Activated gamma-delta T cell treated with anti-CD3 and anti-CD28 coated beads, Interleukin-2, amount 50 U/mL, for 16 hours (primary cell): ENCODE measurements at places on chromosomes 12 and 14.

DNA sequence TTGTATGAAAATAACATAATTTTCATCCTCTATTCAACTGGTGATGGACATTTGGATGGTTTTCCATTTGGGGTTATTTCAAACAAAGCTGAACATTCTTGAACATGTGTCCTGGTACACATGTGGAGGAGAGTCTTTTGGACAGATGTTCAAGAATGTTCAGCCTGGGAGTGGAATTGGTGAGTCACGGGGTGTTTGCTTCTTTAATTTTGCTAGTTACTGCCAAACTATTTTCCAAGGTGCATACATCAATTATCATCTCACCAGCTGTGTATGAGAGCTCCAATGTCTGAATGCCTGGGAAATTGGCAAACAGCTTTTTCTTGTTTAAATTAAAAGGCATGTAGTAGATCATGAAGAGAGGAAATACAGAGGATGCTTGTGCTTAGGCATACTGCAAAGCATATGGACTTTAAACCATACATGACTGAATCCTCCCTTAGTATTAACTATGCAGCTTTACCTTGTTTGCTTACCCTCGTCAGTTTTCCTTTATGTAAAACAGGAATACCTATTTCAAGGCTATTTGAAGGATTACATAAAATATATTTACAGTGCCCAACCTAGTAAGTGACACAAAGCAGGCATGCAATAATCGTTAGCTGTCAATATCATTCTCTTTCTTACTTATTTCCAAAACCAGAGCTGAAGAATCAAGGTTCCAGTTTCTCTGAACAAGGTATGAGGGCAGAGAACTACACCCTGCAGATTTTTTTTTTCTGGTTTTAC, 152.1 kb downstream of the ITPR2 start:
- no peak for DNase-seq

- no peak for DNase-seq
Measured at GRCh38 chr14:75283833-75284563, 5.4 kb downstream of the FOS start.

DNA sequence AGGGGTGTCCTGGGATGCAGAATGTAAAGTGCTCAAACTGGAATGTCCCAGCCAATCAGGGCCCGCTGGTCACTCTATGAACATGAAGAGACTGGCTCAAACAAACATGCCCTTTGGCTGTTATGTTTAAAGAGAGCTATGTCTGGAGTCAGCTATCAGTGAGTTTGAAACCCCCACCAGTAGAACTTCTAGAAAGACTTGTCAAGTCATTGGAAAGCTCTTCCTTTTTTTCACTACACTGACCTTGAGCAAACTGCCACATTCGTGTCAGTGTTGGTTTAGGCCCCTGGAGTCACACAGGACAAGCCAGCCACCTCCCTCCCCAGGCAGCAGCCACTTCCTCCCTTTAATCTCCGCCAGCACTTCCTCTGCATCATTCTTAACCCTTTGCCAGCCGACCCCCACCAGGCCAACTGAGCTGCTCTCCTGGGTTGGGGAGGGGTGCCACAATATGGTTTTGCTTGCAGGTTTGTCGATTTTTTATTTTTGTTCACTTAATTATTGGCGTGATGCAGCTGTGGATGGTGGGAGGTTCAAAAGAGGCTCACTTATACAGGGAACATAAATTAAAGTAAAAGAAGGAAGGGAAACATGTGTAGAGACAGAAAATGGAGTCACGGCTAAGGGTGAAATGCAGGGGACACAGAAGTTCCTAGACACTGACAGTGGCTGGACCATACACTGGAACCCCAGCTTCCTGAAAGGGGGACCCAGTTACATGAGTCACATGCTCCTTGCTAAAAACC, 25.3 kb downstream of the CMKLR1 start:
- no peak for DNase-seq

GRCh38 chr12:23950775-23951451, 1.4 kb upstream of the SOX5 start:
- DNase-seq, result no peak

- DNase-seq, result no peak
Measured at GRCh38 chr12:14454098-14454907, 88.8 kb downstream of the ATF7IP start.
